ENCODE measurements at places on chromosomes 16 and 17.

GRCh38 chr16:23414731-23415130 is 38.3 kb downstream of the COG7 start:
- DNase-seq = no peak

DNA sequence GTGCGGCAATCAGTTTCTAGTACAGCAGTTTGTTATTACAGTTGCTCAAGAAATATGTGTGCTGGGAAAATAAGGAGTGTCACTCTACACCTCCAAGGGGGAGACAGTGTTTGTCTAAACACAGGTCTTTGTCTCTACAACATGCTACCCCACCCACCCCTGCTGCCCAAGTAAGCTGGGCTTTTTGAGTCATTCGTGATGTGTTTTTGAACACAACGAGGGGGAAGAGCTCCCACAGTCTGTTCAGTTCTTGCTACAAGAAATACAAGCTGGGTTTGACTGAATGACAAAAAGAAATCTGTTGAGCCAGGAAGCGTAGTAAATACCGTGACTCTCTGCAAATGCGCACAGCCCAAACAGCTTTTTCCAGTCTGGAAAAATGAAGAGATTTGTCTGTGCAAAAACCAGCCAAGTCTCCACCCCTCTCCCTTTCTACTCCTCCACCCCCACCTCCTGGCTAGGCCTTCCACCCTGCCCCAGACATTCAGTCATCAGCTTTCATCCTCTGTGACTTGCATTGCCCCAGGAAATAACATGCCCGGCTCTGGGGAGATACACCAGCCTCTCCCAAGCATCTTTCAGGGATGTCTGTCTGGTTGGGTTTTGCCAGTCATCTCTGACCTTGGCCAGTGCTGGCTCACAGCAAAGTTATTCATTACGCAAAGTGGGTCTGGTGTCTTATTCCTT is 25.7 kb downstream of the CHD9 start:
- DNase-seq = peak; percentile 83

- DNase-seq = peak; percentile 48
These were observed 96.7 kb upstream of the FAM20A start for GRCh38 chr17:68697850-68698361.

GRCh38 chr16:30183233-30184095 is at the start of gene CORO1A:
Gene CORO1A (plus strand): TSS chr16:30183602. CDS start chr16:30185210, 1,608 bp downstream.
- DNase-seq = peak; percentile 59
